ENCODE measurements at places on chromosomes 6 and 20.

DNA sequence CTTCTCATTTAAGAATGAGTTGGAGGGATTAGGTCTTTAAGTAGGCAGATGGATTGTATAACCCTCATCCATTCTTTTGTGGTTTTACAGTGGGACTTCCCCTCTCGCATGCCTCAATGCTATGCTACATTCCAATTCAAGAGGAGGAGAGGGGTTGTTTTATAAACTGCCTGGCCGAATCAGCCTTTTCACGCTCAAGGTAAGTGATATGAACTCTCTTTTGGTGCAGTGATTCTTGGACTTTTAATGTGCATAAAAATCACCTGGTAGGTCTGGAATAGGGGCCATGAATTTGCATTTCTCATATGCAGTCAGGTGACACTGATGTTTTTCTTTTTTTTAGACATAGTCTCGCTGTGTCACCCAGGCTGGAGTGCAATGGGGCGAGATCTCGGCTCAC, 10.8 kb downstream of the ASXL1 start:
- DNase-seq: no peak

GRCh38 chr6:161389756-161390155, 115.9 kb upstream of the AGPAT4 start:
- no peak for DNase-seq

- DNase-seq: no peak
Observed at GRCh38 chr6:111260570-111261298, 173.4 kb downstream of the SLC16A10 start.

DNA sequence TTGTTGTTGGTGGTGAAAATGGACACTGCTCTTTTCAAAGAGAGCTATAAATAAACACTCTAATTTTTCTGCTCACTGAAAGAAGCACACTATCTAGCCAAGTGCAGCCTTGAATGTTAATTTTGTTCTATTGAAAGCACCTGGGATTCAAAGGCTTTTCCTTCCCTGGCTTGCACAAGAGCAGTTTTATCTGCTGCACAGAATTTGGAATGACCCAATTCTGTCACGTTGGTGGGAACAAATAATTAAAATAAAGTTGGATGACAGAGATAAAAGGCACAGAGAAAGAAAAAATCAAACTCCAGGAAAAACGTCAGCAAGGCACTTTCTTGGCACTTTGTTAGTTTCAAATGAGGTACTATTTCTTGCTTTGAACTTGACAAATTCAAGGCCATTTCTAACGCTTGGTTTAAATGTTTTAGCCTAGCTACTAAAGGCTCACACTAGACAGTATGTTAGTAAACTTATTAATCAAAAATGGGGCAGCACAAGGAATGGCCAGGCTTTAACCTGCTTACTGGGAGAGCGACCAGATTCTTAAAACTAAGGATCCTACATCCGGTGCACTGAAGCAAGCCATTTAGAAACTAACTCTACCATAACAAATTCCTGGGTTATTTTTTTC, 145.5 kb upstream of the ARG1 start:
- DNase-seq: no peak

GRCh38 chr6:111843347-111844147, 29.7 kb downstream of the FYN start:
- DNase-seq: peak; percentile 83

- no peak for DNase-seq
Observed at GRCh38 chr6:81606965-81607381, 145.5 kb downstream of the TENT5A start.

DNA sequence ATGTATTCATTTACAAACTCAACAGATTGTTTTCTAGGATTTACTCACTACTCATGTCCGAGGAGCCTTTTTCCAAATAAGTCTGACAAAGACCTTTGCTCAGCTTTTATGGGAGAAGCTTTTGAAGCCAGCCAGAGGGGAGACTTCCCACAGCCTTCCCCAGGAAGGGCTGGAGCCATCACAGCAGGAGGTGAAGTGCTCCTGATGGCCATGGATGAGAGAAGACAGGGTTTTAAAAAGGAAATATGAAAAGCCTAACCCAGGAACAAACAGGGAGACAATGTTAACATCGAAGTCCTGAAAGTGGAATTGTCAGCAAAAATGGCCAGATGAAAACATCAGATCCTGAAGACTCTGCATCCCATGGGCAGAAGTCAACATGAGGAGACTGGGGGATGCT, 11.6 kb upstream of the TAGAP start:
- DNase-seq: no peak

DNA sequence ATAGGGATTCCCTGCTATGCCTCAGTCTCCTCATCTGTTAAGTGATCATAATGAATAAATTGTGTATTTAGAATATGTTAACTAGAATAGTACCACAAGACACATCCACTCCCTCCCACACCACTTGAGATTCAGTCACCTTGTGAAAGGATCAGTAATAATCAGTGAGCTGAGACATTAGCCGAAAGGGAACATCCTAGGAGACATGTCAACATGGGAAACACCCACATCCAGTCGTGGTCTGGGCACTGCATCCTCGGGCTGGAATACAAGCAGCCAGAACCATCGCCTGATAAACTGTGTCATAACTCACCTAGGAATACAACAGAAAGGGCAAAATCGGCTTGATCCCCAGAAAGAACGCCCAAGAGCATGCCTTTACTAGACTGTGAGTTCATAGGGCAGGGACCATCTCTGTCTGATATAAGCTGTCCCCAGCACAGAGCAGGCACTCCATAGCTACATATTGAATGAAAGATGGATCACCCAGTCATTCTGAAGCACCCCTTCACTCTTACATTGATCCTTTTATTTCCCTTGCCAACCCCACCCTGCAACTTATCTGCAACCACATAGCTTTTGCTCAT, 23.9 kb downstream of the RIPOR2 start:
- no peak for DNase-seq

DNA sequence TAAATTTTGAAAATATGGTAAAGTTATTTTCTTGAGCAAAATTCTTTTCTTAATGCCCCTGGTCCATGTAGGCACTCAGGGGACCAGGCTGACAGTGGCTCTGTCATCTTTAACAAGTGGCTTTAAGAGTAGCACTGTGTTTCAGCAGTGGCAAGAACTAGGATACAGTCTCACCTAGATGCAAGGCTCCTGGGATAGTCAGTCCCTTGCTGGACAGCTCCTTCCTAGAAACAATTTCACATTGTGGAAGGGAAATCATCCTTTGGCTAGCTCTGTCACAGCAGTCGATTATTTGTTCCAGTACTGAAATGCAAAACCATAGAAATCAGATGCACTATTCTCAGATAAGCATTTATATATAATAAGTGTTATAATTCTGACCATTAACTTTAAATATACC, 175.4 kb upstream of the KCNQ5 start:
- DNase-seq: no peak

GRCh38 chr20:48773837-48774418, 53.9 kb downstream of the PREX1 start:
- no peak for DNase-seq

DNA sequence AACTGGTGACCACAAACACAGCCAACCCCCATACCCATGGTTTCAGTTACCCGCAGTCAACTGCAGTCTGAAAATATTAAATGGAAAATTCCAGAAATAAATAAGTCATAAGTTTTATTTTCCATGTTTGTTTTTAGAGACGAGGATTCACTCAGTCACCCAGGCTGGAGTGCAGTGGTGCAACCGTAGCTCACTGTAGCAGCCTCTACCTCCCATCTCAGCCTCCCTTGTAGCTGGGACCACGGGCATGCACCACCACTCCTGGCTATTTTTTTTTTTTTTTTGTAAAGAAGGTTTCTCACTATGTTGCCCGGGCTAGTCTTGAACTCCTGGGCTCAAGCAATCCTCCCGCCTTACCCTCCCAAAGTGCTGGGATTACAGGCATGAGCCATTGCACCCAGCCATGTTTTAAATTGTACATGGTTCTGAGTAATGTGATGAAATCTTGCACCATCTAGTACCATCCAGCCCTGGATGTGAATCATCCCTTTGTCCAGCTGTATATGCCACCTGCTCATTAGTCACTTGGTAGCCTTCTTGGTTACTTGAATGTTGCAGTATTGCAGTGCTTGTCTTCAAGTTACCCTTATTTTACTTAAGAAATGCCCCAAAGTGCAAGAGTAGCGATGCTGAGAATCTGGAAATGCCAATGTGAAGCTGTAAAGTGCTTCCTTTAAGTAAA, 14.5 kb downstream of the CSNK2A1 start:
- DNase-seq: peak; percentile 33

DNA sequence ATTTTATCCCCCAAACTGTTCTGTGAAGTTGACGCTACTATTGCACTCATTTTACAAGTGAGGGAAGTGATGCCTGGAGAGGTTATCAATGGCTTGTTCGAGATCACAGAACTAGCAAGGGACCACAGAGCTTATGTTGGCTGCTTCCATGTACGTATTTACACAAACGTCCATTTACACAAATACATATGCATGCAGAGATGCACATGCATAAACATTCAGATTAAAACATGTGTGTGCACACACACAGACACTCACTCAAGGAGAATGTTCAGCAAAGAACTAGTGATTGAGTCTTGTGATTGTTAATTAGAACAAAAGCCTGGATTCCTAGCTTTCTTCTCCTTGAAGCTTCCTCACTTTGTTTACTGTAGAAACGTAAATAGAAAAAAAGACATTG, 321.5 kb upstream of the CHD6 start:
- no peak for DNase-seq

- DNase-seq: no peak
Observed at GRCh38 chr6:130140084-130140483, 82.7 kb downstream of the SAMD3 start.

- no peak for DNase-seq
Observed at GRCh38 chr6:129353067-129353466, 356.9 kb downstream of the ARHGAP18 start.

- no peak for DNase-seq
Observed at GRCh38 chr6:98454809-98455322, 379.5 kb upstream of the POU3F2 start.

GRCh38 chr6:159935633-159936032, 33.2 kb upstream of the IGF2R start:
- no peak for DNase-seq

GRCh38 chr6:169415179-169415578, 161.5 kb upstream of the THBS2 start:
- DNase-seq: no peak

GRCh38 chr6:163985710-163986109, 571.2 kb downstream of the QKI start:
- no peak for DNase-seq

- no peak for DNase-seq
Observed at GRCh38 chr6:36389353-36389752, 1.9 kb upstream of the ETV7 start.

- peak; percentile 43 for DNase-seq
Observed at GRCh38 chr6:17580518-17581048, 19.5 kb upstream of the FAM8A1 start.

- DNase-seq: no peak
Observed at GRCh38 chr6:147961481-147962141, 381.0 kb upstream of the SASH1 start.

DNA sequence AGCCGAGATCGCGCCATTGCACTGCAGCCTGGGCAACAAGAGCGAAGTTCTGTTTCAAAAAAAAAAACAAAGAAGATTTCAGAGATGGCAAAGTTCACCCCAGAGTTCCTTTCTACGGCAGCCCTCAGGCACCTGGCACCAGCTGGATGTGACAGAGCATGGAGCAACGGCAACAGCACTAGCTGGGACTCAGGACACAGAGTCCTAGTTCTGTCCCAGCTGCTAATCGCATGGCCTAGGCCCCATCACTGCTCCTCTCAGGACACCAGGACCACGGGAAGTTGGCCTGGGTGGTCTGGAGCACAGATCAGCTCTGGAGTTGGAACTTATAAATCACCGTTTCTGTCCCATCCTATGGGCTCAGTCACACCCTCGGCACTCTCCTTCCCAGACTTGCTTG, 1.1 kb downstream of the PGC start:
- DNase-seq: no peak

DNA sequence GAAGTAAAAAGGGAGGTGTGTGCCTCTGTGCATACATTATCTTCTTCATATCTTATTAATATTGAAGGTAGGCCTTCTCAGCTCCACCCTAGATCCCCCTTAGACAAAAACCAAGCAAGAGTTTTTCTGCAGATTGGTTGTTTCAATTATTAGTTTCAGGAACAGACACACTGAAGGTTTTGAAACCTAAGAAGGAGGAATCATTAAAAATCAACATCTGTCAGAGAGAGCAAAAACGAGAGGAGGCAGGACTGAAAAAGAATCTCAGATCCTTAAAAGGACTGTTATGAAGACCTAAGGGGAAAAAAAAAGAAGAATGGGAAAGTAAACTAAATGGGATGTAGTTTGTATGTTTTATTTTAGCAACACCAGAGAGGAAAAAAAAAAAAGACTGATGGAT, 560.8 kb upstream of the JAG1 start:
- DNase-seq: no peak

DNA sequence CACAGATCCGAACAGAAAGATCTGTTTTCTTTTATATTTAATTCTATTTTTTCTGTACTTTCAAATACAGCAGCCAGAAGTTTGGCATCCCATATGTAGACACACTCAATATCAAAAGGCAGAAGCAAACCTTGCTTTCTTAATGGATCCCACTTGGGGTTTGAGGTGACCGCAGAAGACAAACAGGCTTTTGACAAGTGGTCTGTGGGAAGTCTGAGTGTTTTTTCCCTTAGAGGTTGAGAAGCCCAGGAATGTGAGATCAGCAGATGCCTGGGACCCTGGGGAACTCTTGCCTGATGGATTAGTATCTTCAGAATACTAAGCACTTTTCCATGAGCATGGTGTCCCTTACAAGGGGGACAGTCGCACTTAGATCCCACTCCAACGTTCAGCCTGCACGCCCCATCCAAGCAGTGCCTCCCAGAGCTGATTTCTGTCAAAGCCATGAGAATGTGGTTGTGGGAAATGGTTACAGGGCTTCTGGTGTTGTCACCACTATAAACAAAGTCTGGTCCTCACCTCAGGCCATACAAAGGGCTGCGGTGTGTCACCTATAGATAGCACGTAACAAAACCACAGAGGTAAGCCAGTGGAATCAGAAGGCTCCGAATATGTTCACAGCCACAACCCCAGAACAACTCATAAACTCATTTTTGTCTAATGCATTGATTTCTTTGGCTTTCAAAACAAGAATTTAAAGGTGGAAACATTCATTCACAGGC, 12.7 kb downstream of the IL17F start:
- DNase-seq: peak; percentile 53

GRCh38 chr20:4656491-4656890, 65.2 kb upstream of the PRND start:
- no peak for DNase-seq

GRCh38 chr6:135300576-135300975, 119.5 kb downstream of the MYB start:
- DNase-seq: no peak

GRCh38 chr6:117506180-117506835, 23.8 kb downstream of the DCBLD1 start:
- DNase-seq: no peak

DNA sequence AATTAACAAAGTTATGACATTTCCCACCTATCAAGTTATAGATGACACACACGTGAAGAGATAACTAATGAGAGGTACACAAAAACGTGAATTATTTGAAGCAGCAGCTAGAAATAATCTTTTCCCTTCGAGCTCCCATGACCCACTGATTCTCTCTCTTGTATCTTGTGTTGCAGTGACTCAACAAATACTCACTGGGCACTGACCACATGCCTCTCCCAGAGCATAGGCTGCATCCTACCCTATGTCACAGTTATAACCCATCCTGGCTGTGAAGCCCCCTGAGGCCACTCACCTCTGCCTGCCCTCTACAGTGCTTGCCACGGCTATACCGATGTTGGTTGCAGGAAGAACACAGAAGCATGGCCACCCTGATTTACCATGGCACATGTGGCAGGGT, 91.8 kb downstream of the INSM1 start:
- no peak for DNase-seq

GRCh38 chr20:23602241-23602640, 3.5 kb downstream of the CST9 start:
- DNase-seq: no peak

Measured in activated CD4-positive, alpha-beta memory T cell treated with anti-CD3 and anti-CD28 coated beads for 36 hours (primary cell).